ENCODE measurements at places on chromosomes 3 and 15. TPM values are rescaled to one million over a fixed set of nuclear protein-coding genes. Genes with fewer than 3 reads are reported as not detected.

- no peaks in the 10 kb centered on the region for H3K27me3 ChIP-seq
- no peaks in the 10 kb centered on the region for H3K36me3 ChIP-seq
- H3K4me1 ChIP-seq: peaks cover 22% of the 10 kb centered on the region
- H3K4me3 ChIP-seq: no peak overlapping the region
Measured at GRCh38 chr3:27542476-27542875, 58.3 kb upstream of the SLC4A7 start.

GRCh38 chr3:18761530-18761929 is 336.4 kb upstream of the SATB1 start:
- no peak for DNase-seq
- H3K36me3 ChIP-seq: no peaks in the 10 kb centered on the region
- H3K4me3 ChIP-seq: no peak overlapping the region
- H3K4me1 ChIP-seq: no peaks in the 10 kb centered on the region

DNA sequence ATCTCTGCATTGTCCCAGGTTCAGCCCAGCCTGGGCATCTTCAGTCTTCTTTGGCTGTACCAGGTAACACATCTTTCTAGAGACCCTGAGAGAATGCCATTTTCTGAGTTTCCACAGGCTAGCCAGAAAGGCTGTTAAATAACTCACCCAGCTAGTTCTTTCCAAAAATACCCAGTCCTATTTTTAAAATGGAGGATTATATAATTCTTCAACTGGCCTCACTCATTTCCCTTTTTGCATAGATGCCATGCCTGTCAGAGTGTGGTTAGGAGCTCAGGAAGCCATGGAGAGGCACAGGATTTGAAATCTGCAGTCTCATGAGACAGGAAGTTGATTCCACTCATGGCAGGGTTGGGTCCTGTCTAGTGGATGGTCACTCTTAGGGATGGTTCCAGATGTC is 39.8 kb downstream of the CEMIP start:
- no peaks in the 10 kb centered on the region for H3K36me3 ChIP-seq
- no peak overlapping the region for H3K27ac ChIP-seq
- H3K27me3 ChIP-seq: no peaks in the 10 kb centered on the region
- no peak for DNase-seq
- no peak overlapping the region for H3K4me3 ChIP-seq

AHSG gene
- not detected for total RNA-seq

DNA sequence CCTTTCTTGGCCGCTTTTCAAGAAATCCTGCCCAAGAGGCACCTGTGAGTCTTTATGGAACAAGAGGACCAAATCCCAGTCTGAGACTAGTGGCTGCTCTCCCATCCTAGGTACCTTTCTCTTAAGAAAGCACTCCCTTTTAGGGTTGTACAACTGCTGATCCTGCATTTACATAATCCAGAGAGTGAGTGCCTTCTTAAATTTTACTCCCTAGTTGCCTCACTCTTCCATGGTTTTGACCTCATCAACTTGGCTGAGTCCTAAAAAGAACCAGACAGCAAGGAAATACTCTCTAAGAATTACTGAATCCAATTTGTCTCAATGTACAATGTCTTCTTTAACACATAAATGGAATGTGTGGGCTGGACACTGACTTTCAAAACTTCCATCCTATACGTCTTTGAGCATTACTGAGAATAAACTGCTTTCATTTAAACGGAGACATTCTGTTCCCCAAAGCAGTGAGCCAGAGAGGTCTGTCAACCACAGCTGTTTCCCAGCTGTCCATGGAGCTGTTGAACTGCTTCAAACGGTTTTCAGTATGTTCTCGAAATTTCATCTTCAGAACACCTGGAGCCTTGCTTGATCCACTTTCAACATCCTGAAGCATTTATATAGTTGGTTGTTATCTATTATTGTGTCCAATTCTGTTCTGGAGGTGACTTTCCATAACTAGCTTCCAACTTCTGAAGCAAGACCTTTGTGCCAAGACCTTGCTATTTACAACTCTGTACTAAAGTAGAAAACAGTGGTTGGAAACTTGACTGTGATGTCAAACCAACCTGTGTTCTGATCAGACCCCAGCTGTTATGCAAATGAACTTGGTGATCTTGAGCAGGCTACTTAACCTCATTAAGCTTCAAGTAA is 179.1 kb downstream of the SLC9A9 start:
- no peak overlapping the region for H3K4me3 ChIP-seq
- H3K4me1 ChIP-seq: no peaks in the 10 kb centered on the region
- H3K36me3 ChIP-seq: no peaks in the 10 kb centered on the region
- no peaks in the 10 kb centered on the region for H3K27me3 ChIP-seq

Measured in esophagus squamous epithelium (tissue), 5 donors.